ENCODE measurements at places on chromosomes 1 and 21.

- no peak for DNase-seq
Measured at GRCh38 chr1:202216691-202217090, 23.1 kb downstream of the LGR6 start.

GRCh38 chr1:34825455-34826091 lies 32.8 kb downstream of the GJA4 start:
- no peak for DNase-seq

GRCh38 chr1:14919751-14920150 lies 233.8 kb upstream of the TMEM51 start:
- DNase-seq: no peak

GRCh38 chr1:183218027-183218618 lies 32.1 kb downstream of the LAMC2 start:
- DNase-seq: peak; percentile 48

DNA sequence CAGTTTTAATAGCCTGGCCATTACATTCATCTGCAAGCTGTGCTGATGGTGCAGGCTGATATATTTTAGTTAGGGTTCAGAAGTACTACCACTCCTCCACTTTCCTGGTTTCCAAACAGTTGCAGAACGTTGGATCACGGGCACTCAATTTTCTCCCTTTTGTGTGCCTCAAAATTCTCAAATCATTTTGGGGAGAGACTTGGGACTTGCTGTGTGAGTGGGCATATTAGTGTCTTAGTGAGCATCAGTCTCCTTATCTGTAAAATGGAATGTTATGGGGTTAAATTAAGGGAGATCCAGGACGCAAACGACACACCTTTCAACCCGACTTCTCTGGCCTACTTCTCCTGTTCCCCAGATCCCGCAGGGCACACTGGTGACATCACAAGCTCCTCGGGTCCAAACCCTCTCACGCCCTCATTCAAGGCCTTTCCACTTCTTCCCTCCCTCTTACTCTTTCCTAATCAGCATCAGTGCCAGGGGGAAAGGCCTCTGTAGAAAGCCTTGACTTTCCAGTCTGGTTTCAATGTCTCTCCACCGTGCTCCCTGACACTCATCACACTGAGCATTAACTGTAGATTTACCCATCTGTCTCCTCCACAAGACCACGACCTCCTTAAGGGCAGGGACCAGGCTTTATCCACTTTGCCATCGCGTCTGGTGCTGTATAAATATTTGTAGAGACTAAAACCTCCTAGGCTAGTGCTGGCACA lies 1.2 kb downstream of the PIGP start:
- no peak for DNase-seq

DNA sequence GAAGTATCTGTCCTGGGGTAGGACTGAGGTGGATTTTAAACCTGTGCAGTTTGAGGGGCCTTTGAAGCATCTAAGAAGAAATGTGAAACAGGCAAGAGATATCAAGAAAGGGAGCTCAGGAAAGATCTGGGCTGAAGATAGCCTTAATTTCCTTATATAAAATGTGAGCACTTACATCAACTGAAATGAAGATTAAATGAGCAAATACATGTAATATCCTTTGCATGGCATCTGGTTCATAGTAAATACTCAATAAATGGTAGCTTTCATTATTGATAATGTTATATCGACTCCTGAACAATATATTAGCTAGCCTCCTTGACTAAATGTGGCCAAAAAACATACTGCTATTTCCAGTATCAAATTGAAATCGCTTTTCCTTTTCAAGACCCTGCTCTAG lies 2.5 kb downstream of the LIN9 start:
- DNase-seq: no peak

DNA sequence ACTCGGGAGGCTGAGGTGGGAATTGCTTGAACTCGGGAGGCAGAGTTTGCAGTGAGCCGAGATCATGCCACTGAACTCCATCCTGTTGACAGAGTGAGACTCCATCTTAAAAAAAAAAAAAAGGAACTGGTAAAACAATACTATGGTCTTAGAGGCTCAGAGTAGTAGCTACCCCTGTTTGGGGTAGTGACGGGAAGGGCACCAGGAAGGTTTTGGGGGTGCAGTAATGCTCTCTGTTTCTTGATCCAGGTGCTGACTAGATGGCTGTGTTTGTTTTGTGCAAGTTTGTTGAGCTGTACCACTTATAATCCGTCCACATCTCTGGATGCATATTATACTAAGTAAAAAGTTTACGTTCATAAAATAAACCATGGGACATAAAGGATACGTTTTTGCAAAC lies 765.8 kb upstream of the TPTE start:
- DNase-seq: no peak

GRCh38 chr1:212562771-212563170 lies 45.8 kb upstream of the ATF3 start:
- no peak for DNase-seq

- no peak for DNase-seq
Measured at GRCh38 chr1:18962121-18962721, 5.7 kb upstream of the IFFO2 start.

GRCh38 chr1:17205652-17206051 lies 724 bp downstream of the PADI1 start:
- no peak for DNase-seq

DNA sequence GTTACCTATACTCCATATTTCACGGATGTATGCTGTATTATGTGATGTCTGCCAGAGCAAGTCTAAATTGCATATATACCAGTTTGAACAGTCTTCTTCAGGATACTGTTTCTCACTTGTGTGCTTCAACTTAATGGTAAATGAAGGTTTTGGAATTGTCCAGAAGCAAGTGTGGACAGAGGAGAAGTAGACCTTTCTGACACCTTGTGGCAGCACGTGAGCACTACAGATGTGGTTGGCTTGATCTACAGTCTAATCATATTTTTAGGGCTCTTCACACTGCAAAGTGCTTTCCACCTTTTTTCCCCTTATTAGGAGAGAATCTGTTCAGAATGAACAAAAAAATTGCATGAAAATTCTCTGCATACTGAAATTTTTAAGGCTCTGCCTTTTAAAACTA lies 10.9 kb downstream of the MORC3 start:
- DNase-seq: no peak

DNA sequence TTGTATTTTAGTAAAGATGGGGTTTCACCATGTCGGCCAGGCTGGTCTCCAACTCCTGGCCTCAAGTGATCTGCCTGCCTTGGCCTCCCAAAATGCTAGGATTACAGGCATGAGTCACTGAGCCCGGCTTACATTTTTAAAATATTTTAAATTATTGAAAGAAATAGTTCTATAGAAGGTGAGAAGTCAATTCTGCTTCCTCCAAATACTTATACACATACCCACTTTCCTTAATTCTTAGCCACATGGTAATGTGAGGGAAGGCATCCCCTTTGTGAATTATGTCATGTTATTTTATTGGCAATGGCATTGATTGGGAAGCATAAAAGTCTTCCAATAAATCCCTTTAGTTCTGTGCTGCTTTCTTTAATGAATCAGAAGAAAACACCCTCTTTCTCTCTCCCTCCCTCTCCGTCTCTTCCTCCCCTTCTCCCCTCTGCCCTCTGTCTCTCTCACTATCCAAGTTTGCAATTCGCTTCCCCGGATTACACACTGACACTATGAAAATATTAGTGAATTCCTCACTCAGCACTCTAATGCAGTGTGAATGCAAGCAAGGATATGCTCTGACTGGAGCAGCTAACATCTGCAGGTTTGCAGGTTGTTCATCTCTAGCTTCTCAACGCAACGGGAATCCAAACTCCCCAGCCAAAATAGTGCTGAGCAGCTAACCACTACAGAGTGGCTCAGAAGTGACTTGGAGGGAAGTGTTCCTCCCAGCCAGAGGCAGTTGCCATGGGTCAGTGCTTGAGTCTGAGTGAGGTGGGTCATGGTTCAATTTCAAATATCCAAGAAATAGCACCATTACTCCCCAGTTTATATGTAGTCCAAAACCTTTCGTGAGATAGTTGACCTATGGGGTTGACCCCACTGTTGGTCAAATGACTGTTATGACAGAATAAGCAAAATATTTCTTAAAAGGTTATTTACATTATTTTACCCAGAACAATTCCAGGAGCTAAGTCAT lies 77.8 kb upstream of the CD55 start:
- DNase-seq: no peak

- peak; percentile 83 for DNase-seq
Measured at GRCh38 chr1:6083801-6084446, 38.2 kb downstream of the KCNAB2 start.

DNA sequence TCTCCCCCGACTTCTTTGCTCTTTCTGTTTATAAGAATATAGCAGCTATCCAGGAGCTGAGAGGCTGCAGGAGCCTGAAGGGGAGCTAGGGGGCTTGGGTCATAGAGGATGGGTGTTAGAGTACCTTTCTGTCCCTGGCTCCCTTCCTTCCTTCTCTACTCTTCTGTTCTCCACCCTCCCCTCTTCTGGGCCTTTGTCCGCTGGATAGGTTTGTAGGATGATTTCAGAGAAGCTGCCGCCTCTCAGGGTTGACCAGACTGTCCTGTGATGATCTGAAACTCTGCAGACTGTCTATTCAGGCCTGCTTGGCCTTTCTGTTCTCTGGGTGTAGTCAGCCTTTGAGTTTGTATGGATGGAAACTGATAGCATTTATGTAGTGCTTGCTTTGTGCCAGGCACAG lies 26.3 kb downstream of the PPFIA4 start:
- DNase-seq: no peak

DNA sequence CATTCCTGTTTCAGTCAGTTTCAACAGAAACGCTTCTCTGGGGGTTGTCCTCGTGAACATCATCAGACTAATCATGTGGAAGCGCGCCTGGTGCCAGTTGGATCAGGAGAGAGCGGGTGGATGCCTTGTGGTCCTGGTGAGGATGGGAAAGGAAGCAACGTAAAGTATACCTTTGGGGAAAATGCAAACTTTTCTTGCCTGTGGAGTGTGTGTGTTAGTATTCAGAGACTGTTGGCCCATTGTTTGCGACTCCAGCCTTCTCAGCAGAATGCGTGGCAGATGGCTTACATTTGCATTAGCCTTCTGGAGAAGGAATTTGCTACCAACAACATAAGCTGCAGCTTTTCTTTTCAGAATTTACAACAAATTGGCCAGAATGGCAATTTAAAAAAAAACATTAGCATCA lies 173.9 kb downstream of the RWDD3 start:
- peak; percentile 88 for DNase-seq

DNA sequence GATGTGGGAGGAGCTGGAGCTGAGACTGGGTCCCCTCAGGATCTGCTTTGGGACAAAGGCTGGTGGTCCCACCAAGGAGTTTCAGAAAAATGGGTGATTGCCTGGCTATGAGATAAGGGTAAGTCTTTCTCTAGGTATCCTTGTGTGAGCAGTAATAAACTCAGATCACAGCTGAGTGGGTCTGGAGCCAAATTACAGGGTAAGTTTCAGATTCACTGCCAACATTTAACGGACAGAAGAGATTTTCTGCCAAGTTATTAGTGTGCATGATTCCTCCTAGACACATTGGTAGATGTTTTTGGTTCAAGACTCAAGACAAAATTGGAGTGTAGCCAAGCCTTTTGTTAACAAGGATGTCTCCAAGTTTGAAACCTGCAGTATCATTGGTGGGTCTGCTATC lies 7.5 kb downstream of the CD1B start:
- DNase-seq: no peak

- DNase-seq: no peak
Measured at GRCh38 chr1:54850737-54851136, 36.3 kb downstream of the DHCR24 start.

GRCh38 chr21:34939673-34940331 lies 109.3 kb downstream of the RUNX1 start:
- no peak for DNase-seq

DNA sequence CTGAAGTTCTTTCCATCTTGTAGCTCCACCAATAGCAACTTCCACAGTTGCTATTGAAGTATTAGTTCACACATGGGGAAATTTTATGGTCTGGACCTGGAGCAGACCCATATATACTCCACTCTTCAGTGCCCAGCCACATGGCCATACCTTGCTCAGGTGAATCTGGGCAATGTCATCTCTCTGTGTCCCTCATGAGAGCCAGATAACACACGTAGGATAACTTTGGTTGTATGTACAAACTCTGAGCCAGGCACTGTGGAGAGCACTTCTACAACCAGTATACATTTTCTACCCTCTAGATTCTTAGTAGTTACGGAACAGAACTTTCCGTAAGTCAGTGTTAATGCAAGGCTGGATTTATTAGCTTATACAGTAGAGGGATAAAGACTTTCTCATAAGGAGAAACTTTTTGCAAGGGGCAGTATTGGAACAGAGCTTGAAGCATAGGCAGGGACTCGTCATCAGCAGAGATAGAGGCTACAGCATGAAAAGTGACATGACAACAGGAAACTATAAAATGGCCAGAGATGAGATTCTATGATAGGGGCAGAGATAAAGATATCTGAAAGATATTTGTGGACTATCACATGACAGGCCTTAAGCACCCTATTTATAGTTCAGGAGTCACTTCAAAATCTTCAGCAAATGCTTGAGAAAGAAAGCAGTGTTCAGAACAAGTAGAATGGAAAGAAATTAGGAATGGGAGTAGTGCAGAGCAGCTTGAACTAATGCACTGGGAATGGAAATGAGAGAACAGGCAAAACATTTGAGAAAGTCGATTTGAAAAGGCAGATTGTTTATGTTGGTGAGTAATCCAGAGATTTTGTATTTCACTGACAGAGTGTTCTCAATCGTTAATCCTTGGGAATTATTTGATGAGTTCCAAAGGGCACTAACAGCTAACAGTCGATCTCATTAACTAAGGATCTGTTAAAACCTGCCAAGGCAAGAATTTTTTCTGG lies 481.8 kb downstream of the USP25 start:
- no peak for DNase-seq

- no peak for DNase-seq
Measured at GRCh38 chr1:82947278-82947677, 1051.7 kb downstream of the TTLL7 start.

- no peak for DNase-seq
Measured at GRCh38 chr1:212520746-212521145, 87.8 kb upstream of the ATF3 start.
